ENCODE measurements at places on chromosomes 12 and 14.

GRCh38 chr12:88273450-88273849 lies 131.3 kb downstream of the TMTC3 start:
- no peaks in the 10 kb centered on the region for H3K27me3 ChIP-seq
- H3K27ac ChIP-seq = no peak overlapping the region
- no peak overlapping the region for H3K4me3 ChIP-seq
- no peaks in the 10 kb centered on the region for H3K36me3 ChIP-seq
- no peak for DNase-seq

GRCh38 chr12:93243382-93243688 lies 134.4 kb upstream of the NUDT4 start:
- no peaks in the 10 kb centered on the region for H3K4me1 ChIP-seq
- H3K36me3 ChIP-seq = no peaks in the 10 kb centered on the region
- no peak for DNase-seq
- H3K27me3 ChIP-seq = no peaks in the 10 kb centered on the region
- H3K4me3 ChIP-seq = no peak overlapping the region
- no peak overlapping the region for H3K27ac ChIP-seq

GRCh38 chr12:11879306-11879705 lies 191.4 kb upstream of the BCL2L14 start:
- no peak overlapping the region for H3K4me3 ChIP-seq
- H3K4me1 ChIP-seq = no peaks in the 10 kb centered on the region
- no peaks in the 10 kb centered on the region for H3K27me3 ChIP-seq
- no peaks in the 10 kb centered on the region for H3K36me3 ChIP-seq

GRCh38 chr12:30450226-30450625 lies 245.4 kb downstream of the IPO8 start:
- no peaks in the 10 kb centered on the region for H3K27me3 ChIP-seq
- H3K4me3 ChIP-seq = no peak overlapping the region
- H3K27ac ChIP-seq = no peak overlapping the region
- no peaks in the 10 kb centered on the region for H3K36me3 ChIP-seq
- no peaks in the 10 kb centered on the region for H3K4me1 ChIP-seq
- no peak for DNase-seq

- no peaks in the 10 kb centered on the region for H3K36me3 ChIP-seq
- peak overlapping the region; percentile 88 for H3K27ac ChIP-seq
- peaks cover 16% of the 10 kb centered on the region for H3K4me1 ChIP-seq
- H3K4me3 ChIP-seq = no peak overlapping the region
Observed at GRCh38 chr14:57835766-57836165, 30.1 kb downstream of the SLC35F4 start.

DNA sequence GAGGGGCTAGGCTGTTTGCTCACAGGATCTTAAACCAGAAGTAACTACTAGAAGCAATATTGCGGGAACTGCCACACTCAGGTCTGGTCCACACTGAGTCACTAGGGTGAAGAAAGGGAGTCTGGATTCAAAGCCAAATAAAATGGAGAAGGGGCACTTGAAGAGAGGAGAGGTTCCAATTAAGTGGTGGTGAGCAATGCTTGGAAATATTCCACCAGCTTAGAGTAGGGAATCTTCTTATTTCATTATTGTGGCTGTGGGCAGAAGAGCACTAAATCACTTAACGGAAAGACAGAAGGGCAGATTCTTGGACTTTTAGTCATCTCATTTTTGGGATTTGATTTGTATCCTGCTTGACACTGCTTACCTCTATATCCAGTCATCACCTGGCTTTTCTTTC lies 48.6 kb upstream of the PPP1R12A start:
- peaks cover 4% of the 10 kb centered on the region for H3K27me3 ChIP-seq
- H3K4me1 ChIP-seq = no peaks in the 10 kb centered on the region
